ENCODE measurements at places on chromosomes 12 and 14.

DNA sequence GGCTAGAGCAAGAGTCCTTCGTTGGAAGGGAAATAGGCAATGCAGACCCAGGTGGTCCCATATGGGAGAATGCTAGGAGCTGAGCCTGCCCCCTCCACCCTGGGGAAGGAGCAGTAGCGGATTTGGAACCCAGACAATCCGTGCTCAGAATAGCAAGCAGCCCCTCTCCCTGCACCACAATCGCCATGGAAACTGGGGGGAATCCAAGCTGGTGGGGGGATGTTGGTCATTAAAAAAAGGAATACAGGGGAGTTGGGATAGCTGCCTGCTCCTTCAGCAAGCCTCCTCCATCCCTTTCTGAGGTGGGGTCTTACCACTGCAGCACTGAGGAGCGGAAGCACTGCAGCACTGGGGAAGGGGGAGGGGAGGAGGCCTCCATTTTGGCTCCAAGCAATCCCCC is 2.9 kb downstream of the RND1 start:
- no peak for DNase-seq

DNA sequence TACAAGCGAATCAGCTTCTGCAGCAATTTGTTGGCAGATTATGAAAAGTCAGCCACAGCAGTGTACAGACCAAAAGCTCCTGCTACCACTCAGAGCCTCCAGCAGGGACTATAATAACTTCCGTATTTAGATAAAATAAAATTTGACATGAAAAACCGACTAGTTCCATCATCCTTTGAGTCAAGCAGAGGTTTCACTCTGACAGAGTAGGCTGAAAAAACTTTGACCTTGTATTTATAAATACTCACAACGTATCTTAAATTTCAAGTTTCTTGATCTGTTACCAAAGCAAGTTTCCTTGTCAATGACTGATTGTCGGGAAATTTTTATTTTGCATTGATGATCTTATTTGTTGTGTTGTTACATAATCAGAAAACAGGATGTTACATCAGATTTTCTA is 283.4 kb downstream of the DAD1 start:
- DNase-seq: no peak

GRCh38 chr12:116513944-116514343 is 45.2 kb upstream of the MAP1LC3B2 start:
- DNase-seq: no peak

DNA sequence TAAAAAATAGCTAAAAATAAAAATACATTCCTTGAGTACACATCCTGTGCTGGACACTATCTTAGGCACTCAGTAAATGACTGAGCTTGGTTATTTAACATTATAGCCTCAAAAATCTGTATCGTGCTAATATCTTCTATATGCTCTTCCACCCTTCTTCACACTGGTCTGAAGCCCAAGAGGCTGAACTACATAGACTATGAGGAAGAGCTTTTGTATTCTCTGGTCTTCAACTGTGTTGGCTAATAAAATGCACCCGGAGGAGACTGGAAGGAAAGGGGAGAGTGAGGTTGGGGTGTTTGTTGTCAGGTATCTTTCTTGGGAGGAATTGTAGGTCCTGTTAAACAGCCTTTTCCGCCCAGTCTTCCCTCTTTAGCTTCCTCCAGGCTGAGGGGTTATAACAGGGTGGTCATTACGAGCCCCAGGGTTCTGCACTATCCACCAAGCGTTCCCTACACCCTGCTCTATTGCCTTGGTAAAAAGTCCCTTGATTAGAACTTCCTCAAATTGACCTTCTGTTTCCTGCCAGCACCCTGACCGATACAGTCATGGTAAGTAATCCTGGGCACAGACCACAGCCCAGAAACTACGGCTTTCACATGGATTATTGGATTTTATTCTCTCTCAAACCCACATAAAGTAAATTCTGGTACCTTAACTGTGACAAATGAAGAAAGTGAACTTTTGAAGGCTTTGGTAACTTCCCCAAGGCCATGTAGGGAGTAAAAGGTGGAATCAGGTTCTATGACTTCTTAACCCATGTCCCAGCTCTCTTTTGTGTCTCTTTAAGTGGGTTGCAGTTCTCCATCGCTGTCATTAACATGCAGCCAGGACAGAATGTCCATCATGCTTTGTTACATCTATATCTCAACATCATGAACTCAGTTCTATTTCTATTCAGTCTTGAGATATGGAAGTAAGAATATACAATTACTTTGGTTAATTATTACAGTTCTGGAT is 71.3 kb downstream of the PTHLH start:
- no peak for DNase-seq

DNA sequence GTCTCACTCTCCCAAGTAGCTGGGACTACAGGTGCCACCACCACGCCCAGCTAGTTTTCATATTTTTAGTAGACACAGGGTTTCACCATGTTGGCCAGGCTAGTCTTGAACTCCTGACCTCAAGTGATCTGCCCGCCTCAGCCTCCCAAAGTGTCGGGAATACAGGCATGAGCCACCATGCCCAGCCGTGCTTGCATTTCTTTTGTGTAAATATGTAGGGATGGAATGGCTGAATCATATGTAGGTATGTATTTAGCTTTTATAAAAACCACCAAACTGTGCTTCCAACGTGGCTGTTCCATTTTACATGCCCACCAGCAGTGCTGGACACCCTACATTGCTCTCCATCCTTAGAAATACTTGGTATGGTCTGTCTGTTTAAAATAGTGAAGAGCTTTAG is 32.8 kb upstream of the CLMN start:
- DNase-seq: peak; percentile 10

DNA sequence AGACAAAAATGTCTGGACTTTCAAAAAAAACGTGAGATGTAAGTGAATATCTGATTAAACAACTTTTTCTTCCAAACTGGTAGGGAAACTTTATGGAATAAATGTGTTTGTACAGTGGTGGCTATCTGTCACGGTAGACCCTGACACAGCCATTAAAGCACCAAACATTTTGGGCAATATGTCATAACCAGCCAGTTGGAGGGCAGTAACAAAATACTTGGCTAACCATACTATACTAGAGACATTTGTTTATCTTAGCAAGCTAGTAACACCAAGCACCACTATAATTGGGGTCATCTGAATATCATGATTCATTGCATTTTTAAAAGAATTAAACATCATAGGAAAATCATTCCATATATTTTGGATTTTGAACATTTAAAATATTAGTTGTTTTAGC is 6.0 kb upstream of the MYF6 start:
- no peak for DNase-seq

GRCh38 chr12:25051171-25051570 is 102.3 kb upstream of the BCAT1 start:
- DNase-seq: no peak

GRCh38 chr12:94593822-94594442 is 56.4 kb downstream of the TMCC3 start:
- DNase-seq: no peak

GRCh38 chr14:89900802-89901201 is 53.7 kb downstream of the EFCAB11 start:
- DNase-seq: no peak

DNA sequence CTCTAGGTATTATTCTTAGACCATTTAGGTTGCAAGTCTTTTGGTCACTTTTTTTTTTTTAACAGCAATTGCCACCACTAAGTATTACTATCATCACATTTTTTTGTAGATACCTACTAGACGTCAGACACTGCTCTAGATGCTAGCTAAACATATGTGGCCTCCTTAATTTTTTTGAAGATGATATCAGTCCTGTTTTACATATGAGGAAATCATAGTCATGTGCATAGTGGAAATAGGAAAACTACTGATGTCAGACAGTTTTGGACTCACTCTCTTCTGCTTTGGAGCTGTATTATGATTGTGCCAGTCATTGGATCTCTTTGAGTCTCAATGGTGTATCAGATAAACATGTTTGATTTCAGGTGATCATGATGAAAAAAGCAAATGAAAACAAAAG is 304.3 kb downstream of the DIO2 start:
- no peak for DNase-seq

DNA sequence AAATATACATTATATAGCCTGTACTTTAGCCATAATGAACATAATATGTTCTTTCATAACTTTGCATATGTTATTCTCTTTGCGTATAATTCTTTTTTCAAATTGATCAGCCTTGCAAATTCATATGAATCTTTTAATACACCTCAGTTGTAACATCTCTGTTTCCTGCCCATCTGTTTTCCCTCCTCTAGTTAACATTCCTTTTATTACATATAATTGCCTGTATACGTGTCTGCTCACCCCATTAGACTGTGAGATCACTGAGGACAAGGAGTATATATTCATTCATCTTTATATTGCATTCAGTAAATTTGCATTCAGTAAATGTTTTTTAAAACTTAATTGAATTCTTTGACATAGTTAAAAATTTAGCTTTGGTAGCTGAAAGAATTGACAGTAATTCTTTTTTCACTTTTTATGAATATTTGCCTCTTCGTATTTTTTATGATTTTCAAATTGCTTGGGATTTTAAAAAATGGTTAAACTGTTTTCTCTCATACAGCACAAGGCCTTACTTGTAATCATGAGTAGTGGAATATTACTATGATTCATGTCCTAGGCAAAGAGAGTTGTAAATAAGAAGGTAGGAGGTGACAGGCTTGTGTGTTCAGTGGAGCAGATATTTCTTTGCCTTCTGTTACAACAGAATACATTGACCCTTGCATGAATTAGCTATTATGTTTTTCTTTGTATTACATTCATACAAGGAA is 32.8 kb upstream of the KLHL42 start:
- no peak for DNase-seq

DNA sequence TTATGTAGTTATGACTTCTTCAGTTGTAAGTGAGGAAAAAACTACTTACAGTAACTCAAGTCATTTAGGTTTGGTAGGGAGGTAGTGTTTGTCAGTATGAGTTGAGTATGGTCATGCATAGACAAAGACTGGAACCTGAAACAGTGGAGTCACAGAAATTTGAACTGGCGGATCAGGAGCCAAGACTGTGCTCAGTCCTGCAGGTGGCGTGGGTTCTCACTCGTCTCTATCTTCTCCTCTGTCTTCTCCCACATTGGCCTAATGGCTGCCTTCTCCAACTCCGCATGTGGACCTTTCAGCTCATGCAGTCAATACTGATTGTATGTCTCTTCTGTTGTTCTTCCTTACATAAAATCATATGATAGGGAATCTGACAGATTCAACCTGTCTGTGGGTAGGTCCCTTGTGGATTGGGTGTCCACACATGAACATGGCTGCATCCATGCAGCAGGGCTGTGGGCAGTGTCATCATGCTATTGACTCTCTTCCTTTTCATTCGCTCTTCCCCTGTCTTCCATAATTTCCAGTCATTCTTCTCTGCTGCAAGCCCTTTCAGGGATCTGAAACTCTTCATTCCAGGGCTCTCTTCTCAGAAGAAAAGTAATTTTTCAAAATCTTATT is 78.8 kb upstream of the NEDD1 start:
- DNase-seq: no peak

DNA sequence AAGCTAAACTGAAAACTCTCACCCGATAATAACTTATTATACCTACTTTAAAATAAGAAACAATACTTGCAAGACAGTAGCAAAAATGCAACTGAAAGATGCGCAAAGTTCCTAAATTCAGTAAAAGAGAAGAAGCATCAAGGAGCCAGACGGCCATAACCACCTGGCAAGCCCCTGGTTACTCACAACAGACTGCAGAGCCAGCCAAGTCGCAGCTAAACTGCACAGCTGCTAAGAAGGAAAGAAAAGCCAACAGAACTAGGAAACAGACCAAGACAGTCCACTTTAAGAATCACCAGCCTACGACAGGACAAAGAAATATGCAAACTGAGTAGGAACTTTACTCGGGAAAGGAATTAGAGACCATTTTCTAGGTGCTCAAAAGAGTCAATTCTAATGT is 127.9 kb downstream of the TMTC1 start:
- no peak for DNase-seq

DNA sequence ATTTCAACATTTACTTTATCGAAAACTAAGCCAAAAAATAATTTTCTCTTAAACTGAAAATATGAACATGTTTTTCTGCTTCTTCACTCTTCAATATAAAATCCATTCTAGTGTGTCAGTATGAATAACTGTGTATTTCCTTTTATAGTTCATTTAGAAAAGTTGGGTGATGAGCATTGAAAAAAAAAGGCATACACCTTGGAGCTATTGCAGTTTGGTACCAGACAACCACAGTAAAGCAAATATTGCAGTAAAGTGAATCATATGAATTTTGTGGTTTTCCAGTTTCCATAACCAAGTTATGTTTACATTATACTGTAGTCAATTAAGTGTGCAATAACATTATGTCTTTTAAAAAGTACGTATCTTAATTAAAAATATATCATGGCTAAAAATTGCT is 195.0 kb upstream of the FOXG1 start:
- no peak for DNase-seq

DNA sequence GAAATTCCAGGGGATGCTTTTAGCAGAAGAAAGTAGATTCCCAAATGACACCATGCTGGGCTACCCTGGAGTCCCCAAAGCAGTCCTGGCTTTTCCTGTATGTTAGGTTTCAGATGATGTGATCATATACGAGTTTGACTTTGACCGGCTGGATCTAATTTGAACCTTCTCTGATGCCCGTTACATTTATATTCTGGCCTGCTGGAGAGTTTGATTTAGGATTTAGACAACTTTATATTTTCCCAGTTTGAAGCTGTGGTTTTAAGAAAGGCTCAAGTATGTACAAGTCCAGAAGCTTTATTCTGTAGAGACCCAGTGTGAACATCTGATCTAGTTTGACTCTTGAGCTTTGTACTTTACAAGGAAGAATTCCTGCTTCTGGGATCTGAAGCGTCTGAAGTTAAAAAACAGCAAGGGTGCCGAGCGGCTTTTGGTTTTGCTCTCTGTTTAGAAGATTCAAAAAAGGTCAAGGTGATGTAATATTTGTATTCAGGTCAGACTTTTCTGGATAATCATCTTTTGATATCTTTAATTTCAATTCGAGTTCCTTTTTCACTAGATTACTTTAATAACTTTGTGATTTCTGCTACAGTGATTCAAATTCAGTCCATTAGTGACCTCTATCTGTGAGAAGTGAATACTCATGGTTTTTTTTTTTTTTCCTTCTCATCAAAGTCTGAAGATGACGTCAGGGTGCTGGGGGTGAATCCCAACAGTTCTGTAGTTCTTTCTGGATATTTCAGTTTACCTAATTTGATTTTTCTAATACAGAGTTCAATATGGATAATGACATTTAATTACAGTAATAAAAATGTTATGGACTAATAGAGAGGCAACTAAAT is 6.3 kb downstream of the FLRT2 start:
- no peak for DNase-seq
